NCI-H748 treated with DMSO at 0.1 percent for 48 hours (cell line): ENCODE measurements at places on chromosomes 11 and 22.

- DNase-seq, result no peak
These were observed 370.7 kb downstream of the MIAT start for GRCh38 chr22:27028093-27028492.

DNA sequence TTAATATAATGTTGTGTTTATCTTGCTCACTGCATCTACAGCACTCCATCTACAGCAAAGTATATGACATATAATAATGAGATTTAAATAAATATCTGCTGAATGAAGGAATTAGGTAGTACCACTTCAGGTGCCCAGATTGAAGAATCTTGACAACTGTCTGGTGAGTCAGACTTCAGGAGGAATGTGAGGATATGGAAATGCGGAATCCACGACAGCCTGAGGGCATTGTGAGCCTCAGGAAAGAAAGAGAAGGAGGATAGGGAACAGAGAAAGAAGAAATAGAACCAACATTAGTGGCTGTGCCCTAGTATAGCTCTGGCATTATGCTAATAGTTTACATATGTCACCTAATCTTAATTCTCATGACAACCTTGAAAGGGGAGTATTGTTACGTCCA is 304.4 kb downstream of the AASDHPPT start:
- no peak for DNase-seq

DNA sequence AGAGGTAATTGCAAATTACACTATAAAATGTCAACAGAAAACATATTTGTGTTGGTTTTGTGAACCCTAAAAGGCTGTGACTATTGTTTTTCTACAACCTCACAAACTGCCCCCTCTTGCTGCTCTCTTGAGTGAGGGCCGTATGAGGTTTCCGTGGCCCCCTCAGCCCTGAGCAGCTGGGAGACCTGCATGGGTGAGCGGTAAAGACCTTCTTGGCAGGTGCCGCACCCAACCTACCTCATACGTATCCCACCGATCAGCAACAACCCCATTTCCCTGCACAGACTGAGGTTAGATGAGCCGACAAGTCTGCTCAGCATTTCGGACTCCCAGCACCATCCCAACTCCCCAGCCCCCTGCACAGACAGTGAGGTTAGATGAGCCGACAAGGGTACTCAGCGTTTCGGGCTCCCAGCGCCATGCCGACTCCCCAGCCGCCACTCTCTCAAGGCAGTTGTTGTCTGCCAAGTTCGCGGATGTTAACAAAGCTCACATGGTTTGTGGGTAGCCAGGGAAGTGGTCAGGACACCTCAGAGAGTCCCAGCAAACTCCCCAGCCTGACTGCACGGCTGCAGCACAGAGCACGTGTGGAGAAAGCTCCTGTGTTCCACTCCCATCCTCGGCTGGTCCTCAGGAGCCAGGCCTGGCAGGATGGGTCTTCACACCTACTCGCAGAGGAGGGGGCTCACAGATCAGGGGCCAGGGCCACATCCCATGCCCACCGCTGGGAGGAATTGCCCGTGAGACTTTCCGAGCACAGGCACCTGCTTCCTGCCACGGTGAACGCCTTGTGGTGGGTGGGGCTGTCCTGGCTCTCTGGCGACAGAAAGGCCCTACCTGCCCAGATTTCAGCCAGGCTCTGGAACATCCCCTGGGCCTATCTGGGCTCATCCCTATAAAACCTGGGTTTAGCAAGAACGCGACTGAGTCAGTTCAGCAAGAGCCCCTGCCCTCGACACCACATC is 502.9 kb downstream of the BRD1 start:
- no peak for DNase-seq

DNA sequence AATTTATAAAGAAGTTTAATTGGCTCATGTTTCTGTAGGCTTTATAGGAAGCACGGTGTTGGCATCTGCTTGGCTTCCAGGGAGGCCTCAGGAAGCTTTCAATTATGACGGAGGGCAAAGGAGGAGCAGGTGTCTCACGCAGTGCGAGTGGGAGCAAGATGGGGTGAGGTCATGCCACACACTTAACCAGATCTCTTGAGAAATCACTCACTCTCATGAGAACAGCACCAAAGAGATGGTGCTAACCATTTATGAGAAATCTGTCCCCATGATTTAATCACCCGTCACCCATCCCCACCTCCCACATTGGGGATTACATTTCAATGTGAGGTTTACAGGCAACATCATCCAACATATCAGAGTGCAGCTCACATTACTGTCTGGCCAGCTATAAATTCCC is 103.5 kb downstream of the ARHGAP8 start:
- no peak for DNase-seq

- no peak for DNase-seq
These were observed 679 bp downstream of the B4GAT1 start for GRCh38 chr11:66346476-66347424.

- DNase-seq, result no peak
These were observed 2.6 kb downstream of the PPP1R14B start for GRCh38 chr11:64244107-64244506.

- DNase-seq, result no peak
These were observed 599 bp downstream of the SIK3 start for GRCh38 chr11:117097389-117098268.

DNA sequence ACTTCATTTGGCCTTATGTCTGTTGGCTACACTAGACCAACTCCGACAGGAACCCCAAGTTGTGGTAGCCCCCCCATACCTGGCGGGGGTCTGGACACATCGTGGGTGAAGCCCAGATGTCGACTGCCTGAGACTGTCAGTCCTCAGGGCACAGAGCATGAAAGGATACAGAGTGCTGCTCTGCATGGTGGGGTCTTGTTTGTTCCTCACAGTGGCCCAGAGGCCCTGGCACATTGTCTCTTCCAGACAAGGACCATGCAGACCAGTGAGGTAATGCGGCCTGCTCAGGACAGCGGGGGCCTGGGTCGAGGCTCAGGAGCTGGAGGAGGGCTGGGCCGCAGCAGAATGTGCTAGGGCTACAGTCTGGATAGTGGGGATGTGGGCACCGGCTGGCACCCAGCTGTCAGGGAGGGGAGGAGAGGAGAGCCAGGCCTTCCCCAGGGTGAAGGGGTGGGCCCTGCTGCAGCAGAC is 14.6 kb downstream of the CAPN5 start:
- DNase-seq, result no peak

GRCh38 chr11:70210051-70210501 is 7.0 kb downstream of the FADD start:
- no peak for DNase-seq

GRCh38 chr22:31615491-31615860 is 46.5 kb downstream of the PISD start:
- DNase-seq, result no peak
